ENCODE measurements at places on chromosomes 5 and 9.

DNA sequence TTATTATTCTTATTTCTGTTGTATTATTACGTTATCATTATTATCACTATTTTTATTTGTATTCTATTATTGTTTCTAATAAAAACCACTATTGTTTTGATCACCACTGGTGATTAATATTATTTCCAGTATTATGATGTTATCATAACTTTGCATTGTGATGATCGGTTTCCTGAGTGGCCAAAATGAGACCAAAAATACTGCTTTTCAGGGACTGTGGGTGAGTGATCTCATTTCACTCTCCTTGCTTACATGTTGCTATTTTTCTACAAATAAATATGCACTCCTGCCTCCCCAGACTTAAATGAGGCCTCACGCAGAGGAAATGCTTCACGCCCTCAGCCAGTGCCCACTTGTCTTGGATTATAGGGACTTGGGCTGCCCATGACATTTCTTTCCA, 78.4 kb downstream of the LRSAM1 start:
- no peak for DNase-seq

DNA sequence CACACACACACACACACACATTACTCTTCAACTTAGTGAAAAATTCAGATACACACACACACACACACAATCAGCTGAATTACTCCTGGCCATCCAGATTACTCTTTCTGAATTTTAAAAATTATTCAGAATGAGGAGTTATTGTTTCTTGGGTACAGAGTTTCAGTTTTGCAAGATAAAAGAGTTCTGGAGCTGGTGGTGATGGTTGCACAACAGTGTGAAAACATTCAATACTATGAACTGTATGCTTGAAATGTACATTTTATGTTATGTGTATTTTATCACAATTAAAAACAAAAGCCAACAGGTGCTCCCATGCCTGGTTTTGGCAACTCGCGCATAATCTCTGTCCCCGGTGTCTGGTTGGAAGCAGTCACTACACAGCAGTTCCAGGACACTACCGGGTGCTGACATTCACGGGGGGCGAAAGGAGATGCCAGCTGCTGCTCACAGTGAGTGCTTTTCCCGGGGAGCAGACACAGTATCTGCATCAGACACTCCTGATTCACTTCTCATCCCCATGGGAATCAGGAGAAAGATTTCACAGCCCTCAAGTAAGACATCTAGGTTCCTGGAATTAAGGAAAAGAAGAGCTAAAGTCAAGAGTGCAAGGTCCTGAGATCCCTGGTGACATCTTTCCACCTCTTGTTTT, 55.7 kb downstream of the LHFPL2 start:
- DNase-seq = peak; percentile 63

DNA sequence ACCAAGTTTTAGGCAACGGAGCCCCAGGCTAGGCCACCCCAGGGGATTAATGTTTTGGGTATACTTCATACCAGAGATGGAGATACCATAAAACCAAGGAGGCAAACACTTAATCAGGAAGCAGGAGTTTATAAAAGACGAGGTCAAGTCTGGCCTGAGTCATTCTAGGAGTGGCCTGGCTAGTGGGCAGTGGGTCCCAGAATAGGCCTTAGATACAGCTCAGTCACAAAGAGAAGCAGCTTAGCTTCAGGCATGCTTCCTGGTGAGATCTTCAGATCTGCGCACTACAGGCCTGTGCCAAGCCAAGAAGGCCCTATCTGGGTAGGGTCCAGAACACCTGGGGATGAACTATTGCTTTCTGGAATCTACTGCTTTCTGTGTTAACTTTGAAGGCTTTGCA, 20.6 kb upstream of the NR5A1 start:
- no peak for DNase-seq

DNA sequence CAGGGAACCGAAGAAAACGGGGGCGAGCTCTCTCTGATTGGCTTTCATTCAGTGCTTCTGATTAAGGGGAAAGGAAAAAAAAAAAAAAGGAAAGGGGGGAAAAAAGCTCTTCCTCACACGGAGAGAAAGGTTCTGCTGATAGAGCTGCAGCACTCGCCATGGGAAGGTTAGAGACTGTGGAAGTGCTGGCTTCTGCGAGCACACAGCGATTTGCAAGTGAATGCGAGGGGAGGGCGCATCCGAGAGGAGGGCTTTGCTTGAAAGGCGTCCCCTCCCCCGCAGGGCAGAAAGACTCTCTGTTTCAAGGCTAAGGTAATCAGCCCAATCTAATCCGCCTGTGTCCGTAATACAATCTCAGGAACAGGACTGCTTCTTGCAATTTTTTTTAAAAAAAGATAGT, at the start of gene CDH10:
CDH10 (minus strand) TSS at position 218 of the 400 bp plus-strand sequence. CDS start 51,488 bp downstream, outside the sequence.
- no peak for DNase-seq

DNA sequence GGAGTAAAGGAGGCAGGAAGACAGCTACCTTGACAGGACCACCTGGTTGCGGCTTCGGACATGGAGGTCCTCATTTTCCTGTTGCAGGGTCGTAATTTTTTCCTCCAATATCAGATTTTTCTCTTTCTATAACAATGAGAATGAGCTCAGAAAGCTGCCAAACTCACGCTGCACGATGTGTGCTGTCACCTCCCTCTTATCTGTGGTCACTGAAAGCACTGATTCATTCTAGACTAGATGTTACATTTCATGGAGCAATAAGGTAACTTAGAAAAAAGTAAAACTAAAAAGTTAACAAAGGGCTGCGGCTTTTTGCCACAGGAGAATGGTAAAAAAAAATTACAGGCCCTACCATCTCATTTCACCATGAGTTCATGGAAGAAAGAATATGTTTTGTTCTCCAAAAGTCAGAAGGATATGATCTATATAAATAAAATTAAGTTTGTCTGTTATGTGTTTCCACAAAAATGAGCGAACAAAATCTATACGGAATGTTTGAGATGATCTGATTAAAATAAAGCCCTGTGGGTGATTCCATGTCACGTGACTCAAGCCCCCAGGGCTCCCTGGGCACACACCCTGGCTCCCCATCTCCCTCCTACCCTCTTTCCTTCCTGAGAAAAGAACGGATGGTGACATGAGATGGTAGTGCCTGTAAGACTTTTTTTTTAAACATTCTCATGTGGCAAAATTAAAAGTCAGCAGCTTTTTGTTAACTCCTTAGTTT, 26.9 kb upstream of the ANXA6 start:
- no peak for DNase-seq

GRCh38 chr5:93044859-93045666, 536.0 kb downstream of the NR2F1-AS1 start:
- DNase-seq = no peak

DNA sequence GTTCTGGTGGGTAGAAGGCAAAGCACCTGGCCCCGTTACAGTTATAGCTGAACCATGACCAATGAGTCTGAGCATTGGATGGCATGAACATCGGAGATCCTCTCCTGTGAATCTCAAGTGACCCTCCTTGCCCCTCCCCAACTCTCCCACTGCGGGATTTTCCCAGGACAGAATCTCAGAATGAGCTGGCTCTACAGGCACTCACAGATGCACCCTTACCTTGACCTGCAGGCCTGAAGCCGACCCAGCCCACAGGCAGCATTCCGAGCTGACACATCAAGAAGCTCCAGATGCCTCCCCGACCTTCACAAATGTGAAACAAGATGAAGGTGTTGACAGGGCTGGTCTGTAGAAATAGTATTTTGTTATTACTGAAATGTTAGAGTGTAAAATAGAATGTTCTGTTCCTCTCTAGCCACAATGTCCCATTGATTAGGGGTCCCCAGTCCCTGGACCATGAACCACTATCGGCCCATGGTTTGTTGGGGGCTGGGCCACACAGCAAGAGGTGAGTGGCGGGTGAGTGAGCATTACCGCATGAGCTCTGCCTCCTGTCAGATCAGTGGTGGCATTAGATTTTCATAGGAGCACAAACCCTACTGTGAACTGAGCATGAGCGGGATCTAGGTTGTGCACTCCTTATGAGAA, 263.4 kb downstream of the AUH start:
- DNase-seq = no peak

DNA sequence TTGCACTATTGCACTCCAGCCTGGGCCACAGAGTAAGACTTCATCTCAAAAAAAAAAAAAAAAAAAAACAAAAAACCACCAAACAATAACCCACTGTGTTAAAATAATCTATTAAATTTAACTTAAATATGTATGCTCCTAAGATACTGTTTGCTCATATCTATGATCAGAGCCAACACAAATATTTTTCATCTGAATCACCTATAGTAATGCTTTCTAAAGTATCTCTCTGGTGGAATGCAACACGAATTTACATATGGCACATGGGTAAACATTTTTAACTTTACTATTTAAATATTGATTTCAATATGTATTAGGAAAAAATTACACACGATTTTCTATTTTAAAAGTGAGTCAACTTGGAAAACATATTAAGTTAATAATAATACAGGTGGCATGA, 196.4 kb downstream of the RFX3 start:
- DNase-seq = peak; percentile 41

- no peak for DNase-seq
Observed at GRCh38 chr5:78760770-78761169, 112.2 kb upstream of the LHFPL2 start.

GRCh38 chr9:112120439-112120925, 54.6 kb downstream of the SUSD1 start:
- DNase-seq = no peak

DNA sequence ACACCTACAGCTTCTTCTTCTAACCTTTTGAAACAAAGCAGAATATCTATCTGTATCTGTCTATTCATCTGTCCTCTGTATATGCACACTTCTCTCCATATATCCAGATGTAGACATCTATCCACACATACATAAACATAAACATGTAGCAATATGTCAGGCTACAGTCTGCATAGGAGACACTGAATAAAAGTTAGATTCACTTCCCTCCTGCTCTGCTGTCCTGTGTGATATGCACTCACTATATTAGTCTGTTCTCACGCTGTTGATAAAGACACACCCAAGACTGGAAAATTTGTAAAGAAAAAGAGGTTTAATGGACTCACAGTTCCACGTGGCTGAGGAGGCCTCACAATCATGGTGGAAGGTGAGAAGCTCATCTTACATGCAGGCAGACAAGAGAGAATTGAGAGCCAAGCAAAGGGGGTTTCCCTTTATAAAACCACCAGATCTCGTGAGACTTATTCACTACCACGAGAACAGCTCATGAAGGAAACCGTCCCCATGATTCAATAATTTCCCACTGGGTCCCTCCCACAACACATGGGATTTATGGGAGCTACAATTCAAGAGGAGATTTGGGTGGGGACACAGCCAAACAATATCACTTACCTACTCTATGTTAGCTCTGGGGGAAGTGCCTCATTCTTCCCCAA, 24.1 kb downstream of the RANBP3L start:
- peak; percentile 29 for DNase-seq

GRCh38 chr9:111393971-111394370, 63.9 kb upstream of the OR2K2 start:
- no peak for DNase-seq

DNA sequence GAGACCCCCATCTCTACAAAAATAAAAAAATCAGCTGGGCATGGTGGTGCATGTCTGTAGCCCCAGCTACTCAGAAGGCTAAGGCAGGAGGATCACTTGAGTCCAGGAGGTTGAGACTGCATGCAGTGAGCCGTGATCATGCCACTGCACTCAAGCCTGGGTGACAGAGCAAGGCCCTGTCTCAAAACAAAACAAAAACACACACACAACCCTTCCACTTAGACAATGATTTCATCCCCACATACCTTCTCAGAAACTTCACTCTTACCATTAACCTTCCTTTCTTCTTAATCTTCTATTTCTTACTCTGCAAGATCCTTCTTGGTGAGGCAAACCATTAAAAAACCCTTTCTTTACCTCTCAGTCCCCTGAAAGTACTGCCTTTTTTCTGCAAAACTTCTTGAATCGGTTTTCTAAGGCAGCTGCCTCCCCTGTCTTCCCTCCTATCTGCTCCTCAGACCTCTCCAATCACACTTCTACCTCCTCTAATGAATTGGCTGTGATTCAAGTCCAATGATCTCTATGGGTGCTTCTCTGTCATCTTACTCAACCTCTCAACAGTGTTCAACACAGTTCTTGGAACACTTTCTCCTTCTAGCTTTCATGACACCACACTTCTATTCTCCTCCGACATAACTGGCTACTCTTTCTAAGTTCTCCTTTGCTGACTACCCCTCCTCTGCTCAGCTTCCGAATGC, 47.3 kb downstream of the PFDN1 start:
- no peak for DNase-seq

- no peak for DNase-seq
Observed at GRCh38 chr9:19649336-19650041, 139.3 kb downstream of the SLC24A2 start.

DNA sequence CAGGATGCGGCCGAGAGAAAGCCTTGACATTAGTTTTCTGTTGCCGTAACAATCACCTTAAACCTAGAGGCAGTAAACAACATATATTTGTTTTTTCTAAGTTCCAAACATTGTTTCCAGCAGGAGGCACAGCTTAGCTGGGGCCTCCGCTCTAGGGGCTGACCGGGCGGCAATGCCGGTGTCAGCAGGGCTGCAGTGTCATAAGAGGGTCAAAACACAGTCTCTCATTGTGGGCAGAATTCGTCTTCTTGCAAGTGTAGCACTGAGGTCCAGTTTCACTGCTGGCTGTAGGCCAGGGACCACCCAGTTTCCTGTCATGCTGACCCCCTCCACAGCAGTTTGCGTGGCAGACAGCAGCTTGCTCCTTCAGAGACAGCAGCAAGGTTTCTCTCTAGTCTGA, 186.2 kb downstream of the PJA2 start:
- DNase-seq = no peak

- DNase-seq = no peak
Observed at GRCh38 chr5:94856257-94856800, 237.9 kb downstream of the SLF1 start.

DNA sequence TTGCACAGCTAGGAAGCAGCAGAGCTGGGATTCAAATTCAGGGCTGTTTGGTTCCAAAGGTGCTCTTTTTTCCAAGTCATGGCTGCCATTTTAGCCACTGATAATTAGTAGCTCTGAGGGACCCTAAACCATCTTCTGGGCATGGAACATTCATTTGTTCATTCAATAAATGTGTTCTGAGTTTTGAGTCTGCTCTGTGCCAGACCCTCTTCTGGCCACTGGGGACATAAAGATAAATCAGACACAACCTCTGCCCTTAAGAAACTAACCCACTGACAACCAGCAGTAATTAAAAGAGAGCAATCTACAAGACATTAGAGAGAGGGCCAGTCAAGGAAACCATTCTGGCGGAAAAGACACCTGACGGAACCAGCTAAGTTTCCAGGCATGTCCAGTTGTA, 2.0 kb upstream of the CPEB4 start:
- no peak for DNase-seq

DNA sequence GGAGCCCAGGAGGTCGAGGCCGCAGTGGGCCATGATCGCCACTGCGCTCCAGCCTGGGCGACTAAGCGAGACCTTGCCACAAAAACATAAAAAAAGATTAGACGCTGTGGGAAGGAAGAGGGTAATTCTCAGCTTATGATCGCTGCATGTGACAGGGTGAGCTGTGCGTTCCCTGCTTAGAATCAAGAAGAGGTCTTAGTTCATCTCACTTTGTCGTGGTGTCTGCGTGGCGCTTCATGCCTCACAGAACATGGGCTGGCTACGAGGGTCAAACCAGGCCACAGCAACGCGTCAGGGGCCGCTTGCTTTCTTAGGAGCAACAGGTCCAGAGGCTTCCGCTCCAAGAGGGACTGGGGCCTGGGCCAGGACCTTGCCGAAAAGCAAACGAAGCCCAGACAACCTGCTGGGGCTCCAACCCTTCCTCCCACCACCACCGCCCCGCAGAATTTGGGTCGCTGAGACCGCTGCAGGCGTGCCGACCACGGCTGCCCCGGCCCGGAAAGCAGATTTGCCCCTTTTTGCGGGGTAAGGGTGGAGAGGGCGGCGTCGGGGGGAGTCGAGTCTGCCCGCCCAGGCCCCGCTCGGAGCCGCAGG, 10.0 kb upstream of the GRIN1 start:
- peak; percentile 49 for DNase-seq

- DNase-seq = peak; percentile 48
Observed at GRCh38 chr5:96347502-96348292, 85.4 kb downstream of the PCSK1 start.

All from fibroblast of mammary gland (primary cell).